ENCODE measurements at places on chromosomes 16 and 17.

DNA sequence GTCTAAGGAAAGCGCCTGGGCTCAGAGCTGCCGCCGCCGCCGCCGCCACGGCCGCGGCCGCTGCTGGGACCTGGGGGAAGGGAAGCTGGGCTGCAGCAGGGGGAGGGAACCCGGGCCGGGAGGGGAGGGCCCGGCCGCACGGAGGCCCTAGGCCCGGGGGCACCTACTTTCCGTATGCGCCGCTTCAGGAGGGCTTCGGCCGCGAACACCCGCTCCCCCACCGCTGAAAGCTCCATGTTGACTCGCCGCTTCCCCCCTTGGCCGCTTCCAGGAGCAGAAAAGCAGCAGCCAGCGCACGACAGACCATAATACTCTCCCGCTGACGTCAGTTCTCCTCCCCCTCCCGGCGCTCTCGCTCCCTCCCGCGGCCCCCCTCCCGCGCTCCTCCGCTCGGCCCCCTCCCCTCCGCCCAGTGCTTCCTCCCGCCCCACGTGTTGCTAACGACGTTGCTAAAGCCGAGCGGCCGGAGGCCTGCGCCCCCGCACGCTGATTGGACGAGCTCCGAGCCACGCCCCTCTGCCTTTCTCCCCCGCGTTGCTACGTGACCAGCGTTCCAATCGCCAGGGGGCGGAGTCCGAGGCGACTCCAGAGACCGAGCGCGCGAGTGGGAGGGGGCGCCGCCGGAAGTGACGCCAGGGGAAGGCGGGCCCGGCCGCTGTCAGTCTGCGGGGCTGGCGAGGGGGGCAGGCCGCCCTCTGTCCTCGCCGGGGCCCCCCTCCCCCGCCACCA, at the start of gene CBX8:
TSS of gene CBX8 (minus strand) at position 315 of the 729 bp plus-strand sequence. CDS start at position 236, 79 bp downstream.
- peak; percentile 99 for DNase-seq

DNA sequence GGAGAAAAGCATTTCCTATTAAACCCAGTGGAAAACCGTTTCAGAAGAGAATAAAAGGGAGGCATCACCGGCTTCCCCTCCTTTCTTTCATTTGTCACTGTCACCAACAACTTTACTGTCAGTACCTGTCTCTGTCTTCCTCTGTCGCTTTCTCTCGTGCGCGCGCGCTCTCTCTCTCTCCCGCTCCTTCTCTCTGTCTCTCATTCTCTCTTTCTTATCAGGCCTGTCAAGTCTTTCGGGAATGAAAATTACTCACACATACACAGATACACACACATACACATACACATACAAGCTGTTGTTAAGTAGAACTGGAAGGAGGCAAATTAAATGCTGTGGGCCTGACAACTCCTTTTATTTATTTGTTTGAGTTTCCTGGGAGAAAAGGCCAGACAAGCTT, 17.6 kb downstream of the MYOCD start:
- DNase-seq: no peak

DNA sequence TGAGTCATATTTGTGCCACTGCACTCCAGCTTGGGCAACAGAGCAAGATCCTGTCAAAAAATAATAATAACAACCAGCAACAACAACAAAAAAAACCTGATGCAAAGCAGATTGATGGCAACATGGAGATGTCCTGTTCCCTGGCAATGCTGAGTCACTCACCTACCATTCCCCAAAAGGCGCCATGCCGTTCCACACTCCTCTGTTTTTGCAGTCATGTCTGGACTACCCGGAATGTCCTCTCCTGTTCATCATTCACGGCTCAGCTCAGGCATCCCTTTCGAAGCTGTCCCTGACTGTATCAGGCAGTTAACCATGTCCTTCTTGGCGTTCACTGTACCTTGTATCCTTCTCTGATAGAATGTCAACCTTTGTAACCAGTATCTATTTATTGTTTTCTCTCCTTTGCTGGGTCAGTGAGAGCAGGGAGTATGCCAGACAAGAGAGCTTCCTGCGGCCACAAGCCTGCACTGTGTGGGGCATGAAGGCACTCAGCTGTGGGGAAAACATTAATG, 147.7 kb downstream of the ABCC12 start:
- DNase-seq: no peak

- no peak for DNase-seq
These were observed 12.6 kb downstream of the PGS1 start for GRCh38 chr17:78391051-78391431.

DNA sequence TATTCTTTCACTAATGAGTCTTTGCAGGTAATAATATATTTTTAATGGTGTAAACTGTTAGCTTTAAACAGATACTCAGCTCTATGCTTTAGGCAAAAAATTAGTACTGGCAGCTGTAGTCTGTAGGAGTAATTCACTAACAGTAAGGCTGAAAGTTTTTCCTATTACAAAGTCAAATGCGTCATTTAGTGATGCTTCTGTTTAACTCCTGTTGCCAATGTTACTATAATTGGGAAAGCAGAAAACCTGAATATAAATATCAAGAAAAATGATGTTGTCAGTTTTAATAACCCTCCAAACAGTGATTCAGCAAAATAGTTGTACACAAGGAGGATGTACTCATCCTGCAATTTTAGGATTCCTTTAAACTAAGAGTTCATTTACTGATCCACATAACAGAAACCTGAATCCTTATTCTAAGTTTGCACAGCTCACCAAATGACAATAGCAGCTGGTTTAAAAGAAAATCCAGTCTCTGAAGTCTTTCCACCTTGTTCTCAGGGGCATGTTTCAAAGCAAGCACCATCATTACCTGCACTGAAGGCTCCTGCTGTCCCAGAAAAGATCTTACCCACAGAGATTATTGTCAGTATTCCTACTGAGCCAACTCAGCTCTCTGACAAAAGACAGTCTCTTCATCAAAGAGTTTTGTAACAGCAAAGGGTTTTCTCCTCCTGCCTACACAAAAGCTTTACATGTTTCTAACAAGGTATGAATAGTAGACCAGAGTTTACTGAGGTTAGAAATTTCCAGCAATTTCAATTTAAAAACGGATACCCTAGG, 4.2 kb downstream of the CDR2 start:
- DNase-seq: no peak

- DNase-seq: no peak
These were observed 2.9 kb downstream of the ABCA3 start for GRCh38 chr16:2337431-2338296.

DNA sequence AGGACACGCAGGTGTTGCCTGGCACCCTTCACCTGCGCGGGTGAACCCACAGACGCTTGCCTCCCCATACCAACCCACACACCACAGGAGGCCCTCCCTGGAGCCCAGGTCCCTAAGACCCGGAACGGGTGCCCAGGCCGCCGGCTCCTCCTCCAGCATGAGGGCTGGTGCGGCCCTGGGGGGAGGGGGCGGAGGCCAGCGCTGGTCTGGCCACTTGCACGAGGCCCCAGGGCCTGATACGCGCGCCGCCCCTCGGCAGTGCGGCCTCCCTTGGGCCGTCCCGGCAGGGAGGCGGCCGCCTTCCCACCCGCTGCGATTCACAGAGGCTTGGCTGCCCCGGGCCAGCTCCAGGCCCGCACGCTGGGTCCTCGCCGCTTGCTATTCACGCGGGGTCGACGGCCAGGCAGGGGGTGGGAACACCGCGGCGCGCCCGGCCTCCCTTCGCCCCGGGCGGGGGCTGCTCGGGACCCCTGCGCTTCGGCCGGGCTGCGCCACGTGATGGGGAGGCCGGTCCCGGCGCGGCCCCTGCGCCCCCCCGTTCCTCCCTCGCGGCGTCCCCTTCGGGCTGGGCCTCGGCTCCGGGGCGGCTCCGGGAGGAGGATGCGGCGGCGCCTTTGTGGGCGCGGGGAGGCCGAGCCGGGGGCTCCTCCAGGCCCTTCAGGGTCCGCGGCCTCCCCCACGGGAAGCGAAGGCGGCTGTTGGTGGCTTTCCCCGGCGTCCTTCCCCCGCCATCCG, 685 bp downstream of the FASN start:
- DNase-seq: peak; percentile 50

- no peak for DNase-seq
These were observed 5.5 kb downstream of the CBFA2T3 start for GRCh38 chr16:88971371-88972097.

- DNase-seq: no peak
These were observed 14.7 kb upstream of the ST6GALNAC1 start for GRCh38 chr17:76658242-76658662.

DNA sequence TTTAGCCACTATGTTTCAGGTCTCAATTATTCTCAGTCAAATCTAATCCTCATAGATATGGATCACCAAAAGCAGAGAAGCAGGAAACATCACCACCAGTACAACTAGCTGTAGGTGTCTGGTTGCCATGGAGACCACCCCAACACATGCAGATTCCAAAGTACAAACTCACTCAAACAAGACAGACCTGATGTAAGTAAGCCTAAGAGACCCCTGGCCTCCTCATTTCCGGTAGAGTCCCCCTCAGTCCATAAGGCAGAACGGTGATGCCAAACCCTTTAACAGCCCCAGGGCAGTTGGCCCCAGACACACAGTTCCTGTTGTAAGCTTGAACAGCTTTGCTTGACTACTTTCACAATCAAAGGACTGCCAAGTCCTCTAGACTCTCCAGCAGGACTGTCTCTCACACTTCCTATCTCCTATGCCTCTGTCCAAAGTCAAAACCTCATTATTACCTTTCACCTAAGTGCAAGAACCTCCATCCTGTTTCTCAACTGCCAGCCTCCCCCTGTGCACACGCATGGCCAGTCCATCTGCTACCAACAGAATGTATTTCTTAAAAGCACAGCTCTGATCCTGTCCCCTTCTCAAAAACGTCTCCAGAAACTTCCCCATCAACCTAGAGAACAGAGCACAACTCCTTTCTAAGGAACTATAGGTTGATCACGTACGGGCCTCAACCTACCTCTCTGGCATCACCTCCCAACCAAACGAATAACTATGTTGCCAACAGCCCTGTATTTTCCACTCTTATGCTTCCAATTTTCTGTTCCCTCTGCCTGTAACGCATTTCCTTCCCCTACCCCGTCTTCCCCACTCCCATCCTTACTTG, 23.9 kb downstream of the SLC39A11 start:
- DNase-seq: no peak

DNA sequence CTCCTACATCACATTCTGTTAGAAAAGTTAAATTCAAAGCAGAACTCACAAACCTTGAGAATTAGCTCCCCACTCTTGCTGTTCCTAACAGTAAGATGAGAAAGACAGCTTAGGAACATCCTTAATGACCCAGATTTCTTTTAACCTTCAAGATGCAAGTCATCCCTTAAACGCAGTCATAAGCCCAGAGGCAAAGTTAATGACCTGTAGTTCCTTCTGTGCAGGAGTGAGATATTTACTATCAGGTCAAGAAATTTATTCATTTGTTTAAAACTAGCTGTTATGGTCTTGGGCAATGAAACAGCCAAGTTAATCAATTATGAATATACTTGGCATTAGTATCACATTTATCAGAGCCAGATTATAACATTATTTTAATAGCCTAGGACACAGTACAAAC, 37.1 kb downstream of the NXPH3 start:
- DNase-seq: no peak

DNA sequence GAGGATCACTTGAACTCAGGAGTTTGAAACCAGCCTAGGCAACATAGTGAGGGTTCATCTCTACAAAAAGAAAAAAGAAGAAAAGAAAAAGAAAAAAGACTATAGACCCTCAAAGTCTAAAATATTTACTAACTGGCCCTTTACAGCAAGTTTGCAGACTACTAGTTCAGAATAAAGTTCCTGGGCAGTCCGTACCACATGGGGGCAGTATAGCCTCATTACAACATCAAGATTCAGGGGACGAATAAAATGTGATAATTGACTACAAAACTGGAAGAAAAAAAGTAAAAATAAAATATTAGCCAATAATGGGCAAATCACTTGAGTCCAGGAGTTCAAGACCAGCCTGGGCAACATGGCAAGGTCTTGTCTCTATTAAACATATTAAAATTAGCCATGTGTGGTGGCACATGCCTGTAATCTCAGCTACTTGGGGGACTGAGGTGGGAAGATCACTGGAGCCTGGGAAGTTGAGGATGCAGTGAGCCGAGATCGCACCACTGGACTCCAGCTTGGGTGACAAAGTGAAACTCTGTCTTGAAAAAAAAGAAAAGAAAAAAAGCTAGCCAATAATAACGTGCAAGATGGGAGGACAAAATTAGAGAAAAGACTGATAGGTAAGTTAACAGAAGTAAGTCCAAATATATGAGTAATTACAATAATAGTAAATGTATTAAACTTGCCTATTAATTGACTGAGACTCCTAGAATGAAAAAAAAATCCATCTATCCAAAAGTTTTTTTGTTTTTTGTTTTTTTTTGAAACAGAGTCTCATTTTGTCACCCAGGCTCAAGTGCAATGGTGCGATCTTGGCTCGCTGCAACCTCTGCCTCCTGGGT, 129.4 kb upstream of the SEC14L1 start:
- DNase-seq: no peak

DNA sequence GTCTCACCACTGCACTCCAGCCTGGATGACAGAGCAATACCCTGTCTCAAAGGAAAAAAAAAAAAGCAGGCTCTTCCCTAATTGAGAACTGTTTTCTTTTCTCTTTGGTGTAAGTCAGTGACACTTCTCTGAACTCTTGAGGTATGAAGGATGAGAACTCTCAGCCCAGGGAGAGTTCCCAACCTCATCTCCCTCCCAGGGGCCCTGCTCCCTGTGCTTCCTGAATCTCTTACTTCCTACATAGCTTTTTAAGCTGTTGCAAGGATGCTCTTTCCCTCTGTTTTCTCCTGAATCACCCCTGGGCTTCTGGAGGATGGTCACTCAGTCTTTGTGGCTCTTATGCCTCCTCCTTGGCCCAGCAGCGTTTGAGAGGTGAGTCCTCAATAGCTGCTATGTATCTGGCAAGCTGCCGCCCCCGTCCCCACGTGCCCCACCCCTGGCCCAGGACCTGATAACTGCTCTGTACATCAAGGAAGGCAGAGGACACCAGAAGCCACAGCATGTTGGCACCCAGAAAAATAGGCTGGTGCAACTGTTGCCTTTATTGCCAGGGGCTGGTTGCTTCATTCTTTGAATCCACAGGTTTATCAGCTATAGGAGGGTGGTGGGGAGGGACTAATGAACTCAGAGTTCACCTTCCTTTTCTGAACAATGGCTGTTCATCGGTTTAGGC, 24.0 kb downstream of the IGF2BP1 start:
- no peak for DNase-seq

DNA sequence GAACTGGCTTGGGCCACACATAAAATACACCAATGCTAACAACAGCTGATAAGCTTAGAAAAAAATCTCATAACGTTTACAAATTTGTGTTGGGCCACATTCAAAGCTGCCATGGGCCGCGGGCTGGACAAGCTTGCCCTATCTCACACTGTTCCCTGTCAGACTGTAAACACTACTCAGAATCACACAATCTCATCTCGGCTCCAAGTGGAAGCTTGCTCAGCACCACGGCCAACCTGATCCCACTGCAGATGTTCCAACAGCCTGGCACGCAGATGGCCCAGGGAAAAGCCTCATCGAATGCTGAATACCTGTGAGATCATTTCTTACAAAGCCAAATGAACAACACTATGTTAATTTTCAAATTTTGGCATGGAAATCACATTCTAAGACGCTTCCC, 125.8 kb downstream of the ANKRD11 start:
- DNase-seq: no peak

- no peak for DNase-seq
These were observed 50.4 kb downstream of the AIPL1 start for GRCh38 chr17:6384481-6384880.

DNA sequence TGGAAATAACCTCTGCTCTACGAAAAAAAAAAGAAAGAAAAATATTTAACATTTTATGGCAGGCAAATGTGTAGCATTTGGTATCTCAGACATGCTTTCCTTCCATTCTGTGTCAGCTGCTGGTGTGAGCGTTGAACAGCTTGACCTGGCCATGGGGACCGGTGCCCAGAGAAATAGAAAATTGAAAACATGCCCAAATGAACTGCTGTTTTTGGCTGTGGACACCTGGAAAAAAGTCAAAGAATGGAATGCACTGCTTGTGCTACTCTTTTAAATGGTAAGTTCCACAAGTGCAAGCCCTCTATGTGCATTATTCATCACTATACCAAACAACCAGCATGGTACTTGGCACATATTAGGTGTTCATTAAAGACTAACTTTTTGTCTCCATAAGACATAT, 127.2 kb downstream of the CDH8 start:
- no peak for DNase-seq

All from amygdala (tissue), 56 donors.